ENCODE measurements at places on chromosomes 7 and 10.

DNA sequence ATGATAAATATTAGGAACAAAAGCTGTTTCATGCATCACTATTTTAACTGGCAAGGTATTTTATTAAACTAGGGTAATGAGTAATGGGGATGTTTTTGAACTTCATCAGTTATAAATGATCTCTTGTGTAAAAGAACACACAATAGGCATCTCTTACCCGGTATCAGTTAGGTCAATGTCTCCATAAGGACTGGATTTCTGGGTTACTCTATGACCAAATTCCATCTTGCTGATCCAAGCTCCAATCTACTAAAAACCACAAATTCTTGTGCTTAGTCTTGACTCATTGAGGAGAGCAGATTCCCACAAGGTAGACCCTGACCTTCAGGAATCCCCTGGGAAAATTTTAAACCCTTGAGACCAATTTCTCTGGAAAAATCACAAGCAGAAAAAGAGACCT, 1167.7 kb downstream of the XPNPEP1 start:
- DNase-seq, result no peak

DNA sequence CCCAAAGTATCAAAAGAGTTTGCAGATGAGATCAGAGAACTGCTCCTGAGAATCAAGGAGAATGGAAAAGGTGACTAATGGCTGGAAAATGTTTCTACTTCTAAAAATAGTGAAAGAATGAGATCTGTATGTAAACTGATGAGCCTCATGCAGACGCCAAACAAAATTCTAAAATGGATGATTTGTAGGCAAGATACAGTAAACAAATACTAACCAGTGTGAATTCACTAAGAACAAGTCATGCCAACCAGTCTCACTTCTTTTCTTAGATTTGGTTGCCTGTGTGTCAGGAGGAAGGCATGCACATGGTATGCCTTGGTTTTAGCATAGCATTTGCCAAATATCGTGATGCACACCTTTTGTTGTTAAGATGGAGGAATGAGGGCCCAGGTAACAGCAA, 94.9 kb upstream of the PIK3CG start:
- no peak for DNase-seq

DNA sequence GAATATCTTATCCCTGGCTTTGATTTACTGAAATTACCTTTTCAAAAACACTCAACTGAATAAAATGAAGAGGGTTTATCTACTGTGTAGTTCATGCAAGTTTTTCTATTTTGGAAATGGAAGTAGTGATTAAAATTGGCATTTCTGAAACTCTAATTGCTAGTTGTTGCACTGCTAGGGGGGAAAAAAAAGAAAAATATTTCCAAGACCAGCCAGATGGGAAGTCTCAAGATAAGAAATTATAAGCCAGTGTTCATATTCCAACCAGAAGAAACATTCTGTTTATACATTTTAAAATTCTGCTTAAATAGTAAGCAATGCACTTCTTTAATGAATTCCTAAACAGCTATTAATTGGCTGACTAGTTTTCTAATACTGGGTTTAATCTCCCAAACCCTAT, 9.4 kb upstream of the ADO start:
- no peak for DNase-seq

DNA sequence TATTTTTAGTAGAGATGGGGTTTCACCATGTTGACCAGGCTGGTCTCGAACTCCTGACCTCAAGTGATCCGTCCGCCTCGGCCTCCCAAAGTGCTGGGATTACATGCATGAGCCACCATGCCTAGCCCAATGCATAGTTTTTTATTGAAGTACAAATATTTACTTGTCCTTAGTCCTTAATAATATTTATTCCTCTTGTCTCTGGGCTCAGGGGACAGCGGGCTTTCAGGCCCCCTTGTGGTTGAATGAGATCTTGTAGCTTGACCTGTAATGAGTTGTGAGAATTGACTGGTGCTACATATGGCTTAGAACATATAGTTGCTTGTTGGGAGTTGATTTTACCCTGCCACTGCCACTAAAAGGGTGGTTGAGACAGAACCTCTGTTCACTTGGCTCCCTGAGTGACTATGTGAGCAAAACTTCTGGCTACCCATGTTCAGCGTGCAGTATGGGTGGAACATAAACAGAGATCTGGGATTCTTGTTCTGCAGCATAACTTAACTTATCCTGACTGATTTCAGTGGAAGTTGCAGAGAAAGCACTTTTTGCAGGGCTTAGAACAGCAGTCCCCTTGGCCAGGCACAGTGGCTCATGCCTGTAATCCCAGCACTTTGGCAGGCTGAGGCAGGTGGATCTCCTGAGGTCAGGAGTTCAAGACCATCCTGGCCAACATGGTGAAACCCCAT, 14.9 kb downstream of the CCL26 start:
- no peak for DNase-seq

DNA sequence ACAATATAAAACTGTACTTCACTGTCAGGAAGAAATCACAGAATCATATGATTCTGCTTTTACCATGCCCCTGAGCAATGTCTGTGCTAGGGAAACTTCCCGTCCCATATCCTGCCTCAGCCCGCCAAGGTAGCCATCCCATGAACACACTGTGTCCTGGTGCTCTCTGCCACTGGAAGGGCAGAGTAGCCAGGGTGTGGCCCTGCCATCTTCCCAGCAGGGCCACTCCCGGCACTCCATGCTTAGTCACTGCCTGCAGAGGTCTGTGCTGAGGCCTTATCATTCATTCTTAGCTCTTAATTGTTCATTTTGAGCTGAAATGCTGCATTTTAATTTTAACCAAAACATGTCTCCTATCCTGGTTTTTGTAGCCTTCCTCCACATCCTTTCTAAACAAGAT, 31.8 kb downstream of the AP3M1 start:
- no peak for DNase-seq

GRCh38 chr7:102273749-102274712, 12.6 kb upstream of the SH2B2 start:
- DNase-seq, result no peak

GRCh38 chr10:25641595-25641994, 292.4 kb upstream of the MYO3A start:
- DNase-seq, result no peak

DNA sequence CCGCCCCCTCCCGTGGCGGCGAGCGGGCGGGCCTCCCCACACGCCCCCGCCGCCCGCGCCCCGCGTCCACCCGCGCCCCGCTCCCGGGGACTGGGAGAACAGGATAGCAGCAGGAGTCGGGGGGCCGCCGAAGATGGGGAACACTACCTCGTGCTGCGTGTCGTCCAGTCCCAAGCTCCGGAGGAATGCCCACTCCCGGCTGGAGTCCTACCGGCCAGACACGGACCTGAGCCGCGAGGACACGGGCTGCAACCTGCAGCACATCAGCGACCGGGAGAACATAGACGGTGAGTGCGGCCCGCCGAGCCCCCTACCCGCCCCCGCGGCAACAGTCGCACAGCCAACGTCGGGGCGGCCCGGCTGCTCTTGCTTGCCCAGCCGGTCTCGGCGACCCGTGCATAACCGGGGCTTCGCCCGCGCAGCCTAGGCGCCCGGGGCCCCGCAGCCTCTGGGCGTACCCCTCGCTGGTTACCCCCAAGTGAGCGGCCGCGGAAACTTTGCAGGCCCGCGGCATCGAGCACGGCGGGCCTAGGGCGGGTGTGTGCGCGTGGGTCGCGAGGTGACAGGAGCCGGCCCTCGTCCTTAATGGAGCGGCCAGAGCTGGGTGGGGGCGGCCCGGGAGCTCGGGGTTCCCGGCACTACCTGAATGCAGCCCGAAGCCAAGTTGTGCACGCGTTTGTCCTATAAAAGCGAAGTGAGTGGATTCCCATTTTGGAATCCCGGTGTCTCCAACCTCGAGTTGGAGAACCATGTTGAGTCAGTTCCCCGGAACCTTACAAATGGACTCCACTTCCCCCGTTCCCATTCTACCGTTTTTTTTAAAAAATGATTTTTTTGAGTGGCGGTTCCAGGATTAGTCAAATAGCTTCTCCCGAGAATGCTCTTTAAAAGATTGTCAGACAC, 863 bp downstream of the CCNY start:
- DNase-seq, result peak; percentile 73

GRCh38 chr7:15440482-15440881, 121.3 kb downstream of the AGMO start:
- no peak for DNase-seq

DNA sequence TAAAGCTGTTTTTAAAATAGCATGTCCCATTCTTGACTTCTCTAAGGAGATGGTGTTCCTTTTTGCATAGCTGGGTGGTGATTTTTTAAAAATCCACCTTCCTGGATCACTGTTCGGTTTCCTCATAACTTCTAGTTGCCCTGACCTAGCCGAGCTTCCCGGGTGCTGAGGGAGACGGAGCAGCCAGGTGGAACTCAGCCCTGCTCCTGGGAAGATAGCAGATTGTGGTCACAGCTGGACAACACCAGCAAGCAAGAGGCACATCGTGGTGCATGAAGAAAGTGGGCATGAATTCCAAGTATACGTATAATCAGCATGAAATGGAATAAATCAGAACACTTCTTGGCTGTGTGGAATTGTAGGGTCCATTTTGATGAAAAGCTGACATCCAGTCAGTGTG, 73.5 kb upstream of the RSU1 start:
- DNase-seq, result no peak

GRCh38 chr10:30915146-30915545, 116.5 kb downstream of the ZNF438 start:
- no peak for DNase-seq

DNA sequence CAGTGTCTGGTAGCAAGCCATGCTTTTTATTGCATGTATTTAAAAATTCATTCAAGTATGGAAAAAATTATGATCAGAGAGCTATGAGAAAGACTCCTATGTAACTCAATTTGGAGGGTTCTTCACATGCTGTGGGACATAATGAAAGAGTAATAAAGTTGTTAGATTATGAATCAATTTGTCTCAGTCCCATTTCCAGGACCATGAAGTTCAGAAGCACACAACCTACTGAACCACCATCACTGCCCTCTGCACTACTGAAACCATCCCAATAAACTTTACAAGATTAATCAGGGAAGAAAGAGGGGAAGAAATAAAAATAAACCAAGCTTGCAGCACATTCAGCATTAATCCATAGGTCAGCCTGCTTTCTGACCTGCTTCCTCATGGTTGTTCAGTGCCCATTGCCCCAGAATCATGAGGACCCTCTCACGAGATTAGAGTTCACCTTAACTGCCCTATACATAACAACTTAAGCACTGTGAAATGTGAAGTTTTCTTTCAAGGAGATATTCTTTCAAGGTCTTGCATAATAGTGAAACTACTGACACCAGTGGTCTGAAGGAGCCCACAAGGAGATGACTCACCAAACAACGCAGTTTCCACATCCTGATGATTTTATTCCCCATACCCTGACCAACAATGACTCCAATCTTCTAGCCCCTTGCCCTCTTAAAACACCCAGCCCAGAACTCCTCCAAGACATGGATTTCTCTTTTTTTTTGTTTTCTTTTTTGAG, 171.5 kb upstream of the ADCY1 start:
- no peak for DNase-seq

DNA sequence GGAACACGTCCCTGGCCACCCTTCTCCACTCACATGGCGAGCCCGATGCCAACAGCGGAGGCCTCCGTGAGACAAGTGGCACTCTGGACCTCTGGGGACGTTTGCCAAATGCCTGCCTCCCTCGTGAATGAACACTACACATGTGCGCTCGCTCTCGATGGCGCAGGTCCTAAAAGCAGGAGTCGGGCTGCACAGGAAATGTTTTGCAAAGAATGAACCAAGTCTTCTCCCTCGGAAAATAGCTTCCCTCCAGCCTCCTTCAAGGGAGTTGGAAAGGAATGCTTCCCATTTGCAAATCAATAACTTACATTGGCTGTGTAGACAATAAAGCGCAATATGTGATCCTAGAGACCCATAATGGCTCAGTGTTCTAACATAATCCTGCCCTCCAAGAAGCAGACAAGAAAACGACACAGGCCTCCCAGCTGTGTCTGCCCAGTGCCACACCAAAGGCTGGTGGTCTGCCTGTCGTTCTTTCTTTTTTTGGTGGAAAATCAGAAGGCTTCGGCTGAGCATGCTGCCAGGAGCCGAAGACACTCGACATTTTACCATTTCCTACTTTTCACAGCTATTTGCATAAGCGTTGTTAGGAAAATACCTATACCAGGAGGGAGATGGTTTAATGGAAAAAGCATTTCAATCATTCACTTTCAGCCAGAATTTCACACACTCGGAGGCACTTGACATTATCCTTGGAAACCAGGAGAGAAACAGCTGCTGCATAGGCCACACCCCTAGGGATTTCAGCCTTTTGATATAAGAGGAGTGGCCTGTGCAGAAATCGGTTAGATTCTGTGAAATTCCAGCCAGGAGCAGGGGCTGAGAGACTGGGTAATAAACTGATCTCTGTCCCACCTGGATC, 38.4 kb downstream of the ATXN7L1 start:
- DNase-seq, result no peak

GRCh38 chr10:102614888-102615287, 29.4 kb upstream of the TRIM8 start:
- no peak for DNase-seq

- no peak for DNase-seq
Observed at GRCh38 chr7:2299870-2300512, 14.2 kb downstream of the SNX8 start.

DNA sequence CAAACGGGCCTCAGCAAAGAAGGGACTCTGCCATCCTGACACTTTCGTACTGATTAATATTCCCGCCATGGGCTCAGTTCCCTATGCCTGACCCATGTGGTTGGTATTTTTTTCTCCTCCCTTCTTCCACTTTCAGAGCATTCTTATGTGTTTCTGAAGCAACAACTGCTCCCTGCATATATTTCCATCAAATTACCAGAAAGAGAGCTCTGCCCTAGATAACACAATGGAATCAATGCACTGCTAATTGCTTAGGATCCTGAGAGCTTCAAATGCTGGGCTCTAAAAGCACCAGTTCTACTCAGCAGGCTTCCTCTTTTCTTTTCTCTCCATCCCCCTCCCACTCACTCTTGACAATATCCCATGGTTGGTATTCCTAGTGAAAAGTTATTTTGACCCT, 5.3 kb downstream of the TECTB start:
- no peak for DNase-seq

DNA sequence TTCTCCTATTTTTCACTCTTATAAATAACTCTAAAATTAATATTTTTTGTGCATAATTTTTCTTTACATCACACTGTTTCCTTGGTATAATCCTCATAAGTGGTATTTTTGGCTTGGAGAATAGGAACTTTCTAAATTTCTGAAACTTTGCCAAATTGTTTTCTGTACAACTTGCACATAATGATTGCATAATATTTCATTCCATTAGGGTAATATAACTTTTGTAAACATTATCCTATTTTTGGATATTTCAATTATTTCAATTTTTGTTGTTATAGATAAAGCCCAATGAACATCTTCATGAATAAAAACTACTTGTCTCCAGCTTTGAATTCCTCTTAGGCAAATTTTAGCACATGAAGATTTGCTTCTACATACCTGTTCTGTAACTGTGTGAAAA, 135.9 kb downstream of the ELAPOR2 start:
- no peak for DNase-seq

DNA sequence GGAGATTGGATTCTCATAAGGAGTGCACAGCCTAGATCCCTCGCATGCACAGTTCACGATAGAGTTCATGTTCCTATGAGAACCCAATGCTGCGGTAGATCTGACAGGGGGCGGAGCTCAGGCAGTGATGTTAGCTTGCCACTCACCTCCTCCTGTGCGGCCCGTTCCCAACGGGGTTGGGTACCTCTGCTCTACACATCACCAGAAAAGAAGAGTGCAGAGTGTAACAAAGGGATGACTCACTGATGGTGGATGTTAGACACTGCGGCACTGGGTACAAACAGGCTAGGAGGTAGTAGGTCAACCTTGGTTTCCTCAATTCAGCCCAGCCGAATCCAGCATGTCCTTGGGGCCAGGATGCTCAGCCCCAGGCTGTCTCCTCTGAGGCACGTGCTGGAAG, 66.8 kb upstream of the CHST15 start:
- DNase-seq, result no peak

All from stimulated activated effector memory CD8-positive, alpha-beta T cell treated with anti-CD3 and anti-CD28 coated beads, Interleukin-12 subunit alpha, Interleukin-12 subunit beta, amount 100 ng/mL, for 72 hours (primary cell).